T follicular helper cell (primary cell): ENCODE measurements at places on chromosomes 5 and 9.

GRCh38 chr9:22700171-22700570 lies 253.5 kb downstream of the DMRTA1 start:
- no peak for DNase-seq

GRCh38 chr9:124815601-124816000 lies 37.7 kb upstream of the WDR38 start:
- DNase-seq, result no peak

GRCh38 chr9:72695365-72695764 lies 174.0 kb downstream of the TMC1 start:
- DNase-seq, result no peak

GRCh38 chr9:110128664-110129329 lies 79.2 kb downstream of the C9orf152 start:
- DNase-seq, result no peak

DNA sequence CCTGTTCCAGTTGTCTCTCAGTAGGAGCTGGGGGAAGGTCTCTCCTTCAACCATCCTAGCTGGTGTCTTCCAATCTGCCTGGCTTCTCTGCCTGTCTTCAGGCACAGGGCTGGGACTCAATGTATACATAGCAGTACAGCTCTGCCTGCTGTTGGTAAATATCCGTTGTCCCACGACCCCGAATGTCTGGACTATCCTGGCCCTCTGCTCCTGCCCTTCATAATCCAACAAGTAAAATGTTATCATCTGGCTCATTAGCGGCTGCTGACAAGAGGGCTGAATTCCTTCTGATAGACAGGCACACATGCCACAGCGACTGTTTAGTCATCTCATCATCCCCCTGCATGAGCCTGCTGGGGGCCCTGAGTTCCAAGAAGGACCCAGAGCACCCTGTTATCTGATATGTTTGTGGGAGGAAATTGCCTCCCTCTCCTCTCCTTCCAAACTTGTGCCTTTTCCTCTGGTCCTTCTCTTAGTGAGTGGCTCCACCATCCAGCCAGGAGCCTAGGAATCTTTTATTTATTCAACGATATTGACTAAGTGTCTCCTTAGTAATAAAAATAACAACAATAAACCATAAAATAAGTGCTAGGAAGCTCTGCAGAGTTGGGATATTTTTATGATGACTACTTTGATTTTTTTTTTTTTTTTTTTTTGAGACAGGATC lies 29.5 kb upstream of the TGFBR1 start:
- no peak for DNase-seq

DNA sequence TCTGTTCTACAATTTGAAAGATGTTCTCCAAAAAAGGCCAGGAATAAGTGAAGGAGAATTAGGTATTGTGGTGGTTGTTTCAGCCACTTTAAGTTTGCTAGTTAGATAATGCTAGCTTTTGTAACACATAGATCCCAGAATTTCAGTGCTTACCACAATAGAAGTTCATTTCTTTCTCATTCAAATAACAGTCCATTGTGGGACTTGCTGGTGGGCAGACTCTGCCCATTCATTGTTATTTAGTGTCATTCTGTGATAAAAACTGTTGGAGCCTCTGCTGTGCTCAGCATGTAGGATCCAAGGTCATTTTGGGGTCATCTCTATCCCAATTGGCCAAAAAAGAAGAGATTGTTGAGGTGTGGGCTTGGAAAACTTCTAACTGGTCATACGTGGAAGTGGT lies 106.8 kb downstream of the CCDC192 start:
- DNase-seq, result no peak

GRCh38 chr9:7433508-7434292 lies 365.9 kb downstream of the DMAC1 start:
- DNase-seq, result no peak

- DNase-seq, result no peak
Observed at GRCh38 chr5:177605078-177605477, 5.1 kb downstream of the B4GALT7 start.

DNA sequence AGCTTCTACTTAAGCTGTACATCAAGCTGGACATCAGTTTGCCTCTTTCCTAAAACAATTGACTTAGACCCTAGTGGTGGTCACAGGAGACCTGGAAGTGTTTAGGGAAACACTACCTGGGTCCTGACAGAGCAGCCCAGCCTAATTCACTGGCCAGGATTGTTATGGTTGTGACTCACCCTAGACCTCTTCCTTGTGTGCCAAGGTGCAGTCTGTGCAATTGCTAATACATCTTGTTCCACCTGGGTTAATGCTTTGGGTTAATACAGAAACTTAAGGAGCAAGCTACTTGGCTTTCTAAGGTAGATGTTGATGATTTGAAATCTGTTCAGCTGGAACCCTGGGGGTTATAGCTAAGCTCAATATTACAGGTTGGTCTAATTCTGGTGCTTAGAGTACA lies 48.7 kb upstream of the SLC46A2 start:
- no peak for DNase-seq

- DNase-seq, result no peak
Observed at GRCh38 chr5:43432486-43433375, 20.5 kb upstream of the CCL28 start.

DNA sequence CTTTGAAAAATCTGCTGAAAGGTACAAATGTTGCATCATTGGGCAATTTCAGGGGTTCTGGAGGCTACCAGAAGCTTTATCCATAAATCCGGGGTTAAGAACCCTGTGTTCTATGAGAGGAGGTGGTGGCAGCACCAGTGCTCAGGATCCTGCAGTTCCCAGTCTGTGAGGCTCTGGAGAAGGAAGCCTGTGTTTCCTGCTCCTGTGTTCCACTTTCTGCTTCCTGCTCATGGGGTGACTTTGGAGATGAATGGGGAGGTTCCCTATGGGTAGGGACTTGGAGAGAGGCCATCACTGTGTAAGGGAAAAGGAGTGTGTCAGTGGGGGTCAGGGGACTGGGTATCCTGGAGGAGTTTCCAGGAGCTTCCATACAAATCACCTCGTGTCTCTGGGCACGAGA lies 2.3 kb downstream of the CDX1 start:
- DNase-seq, result no peak

DNA sequence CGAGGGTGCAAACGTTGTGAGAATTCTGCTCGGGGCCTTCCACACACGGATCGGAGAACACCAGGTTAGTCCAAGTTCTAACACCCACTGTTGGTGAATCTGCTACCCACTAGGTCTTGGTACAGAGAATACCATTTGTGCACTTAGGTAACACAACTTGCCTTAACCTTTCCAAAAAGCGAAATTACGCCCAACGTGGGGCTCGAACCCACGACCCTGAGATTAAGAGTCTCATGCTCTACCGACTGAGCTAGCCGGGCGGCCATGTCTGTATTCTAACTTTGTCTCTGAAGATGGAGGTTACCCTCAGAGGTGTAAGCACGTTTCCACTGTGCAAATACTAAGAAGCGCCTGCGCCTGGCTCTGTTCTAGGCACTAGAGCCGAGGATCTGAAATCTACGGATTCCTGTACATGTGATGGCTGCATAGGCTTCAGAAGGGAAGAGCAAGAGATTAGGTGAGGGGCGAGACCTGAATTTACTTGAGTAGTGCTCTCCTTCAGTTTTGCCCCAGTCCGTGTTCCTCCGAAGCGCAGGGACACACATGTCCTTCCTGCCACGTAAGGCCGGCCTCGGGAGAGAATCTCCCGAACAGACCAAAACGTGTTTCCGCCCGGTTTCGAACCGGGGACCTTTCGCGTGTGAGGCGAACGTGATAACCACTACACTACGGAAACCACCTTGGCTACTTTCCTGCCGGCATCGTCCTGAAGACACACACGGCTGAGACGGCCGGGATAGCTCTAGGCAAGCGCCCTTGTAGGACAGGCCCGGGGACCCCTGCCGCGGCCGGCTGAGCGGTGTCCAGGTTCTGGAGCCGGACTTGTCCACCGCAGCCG lies 1.1 kb upstream of the TRIM41 start:
- DNase-seq, result peak; percentile 94

- no peak for DNase-seq
Observed at GRCh38 chr9:76530458-76531110, 71.6 kb downstream of the GCNT1 start.

- DNase-seq, result no peak
Observed at GRCh38 chr5:121108725-121109124, 644.6 kb downstream of the PRR16 start.

DNA sequence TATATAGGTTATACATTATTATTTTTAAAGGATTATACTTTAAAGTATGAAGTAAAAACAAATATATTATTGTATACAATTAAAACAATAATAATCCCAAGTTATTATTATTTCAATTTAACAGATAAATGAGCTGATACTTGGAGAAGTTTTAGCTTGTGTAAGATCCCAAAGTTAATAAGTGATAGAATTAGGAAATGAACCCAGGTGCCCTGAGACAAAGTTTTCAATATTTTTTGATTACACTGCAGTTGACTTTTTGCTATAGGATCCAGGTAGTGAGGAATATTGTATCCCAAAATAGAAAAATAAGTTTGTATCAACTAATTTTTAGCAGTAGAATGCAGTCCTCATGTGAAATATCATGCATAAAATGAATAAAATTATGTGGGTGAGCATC lies 543.2 kb upstream of the ZNF608 start:
- no peak for DNase-seq

GRCh38 chr5:39224196-39224761 lies 4.9 kb upstream of the FYB1 start:
- no peak for DNase-seq

- DNase-seq, result no peak
Observed at GRCh38 chr5:59186623-59187022, 603.7 kb downstream of the RAB3C start.

- DNase-seq, result no peak
Observed at GRCh38 chr9:21961569-21961968, 32.6 kb downstream of the CDKN2A start.

- DNase-seq, result no peak
Observed at GRCh38 chr5:170846416-170846815, 15.4 kb upstream of the RANBP17 start.

DNA sequence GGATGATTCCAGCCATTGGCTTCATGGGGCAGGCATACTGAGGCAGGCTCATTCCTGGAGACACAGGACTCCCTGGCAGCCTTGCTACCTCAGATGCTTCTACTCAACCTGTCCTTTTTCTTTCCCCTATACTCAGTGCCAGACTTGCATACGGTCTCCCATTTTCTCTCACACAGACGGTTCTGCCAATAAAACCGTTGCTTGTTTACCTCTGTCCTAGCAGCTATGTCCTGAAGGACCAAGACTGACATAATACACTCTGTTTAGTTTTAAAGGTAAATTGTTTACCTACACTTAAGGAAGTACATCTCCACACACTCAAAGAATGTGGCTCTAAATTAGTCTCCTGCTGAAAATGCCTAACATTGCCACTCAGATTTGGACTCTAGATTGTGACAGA lies 151.0 kb upstream of the RFX3 start:
- no peak for DNase-seq

GRCh38 chr5:50445296-50445949 lies 4.3 kb upstream of the EMB start:
- DNase-seq, result no peak

- no peak for DNase-seq
Observed at GRCh38 chr5:159937580-159937979, 21.3 kb downstream of the ADRA1B start.

GRCh38 chr9:127154003-127154389 lies 31.6 kb upstream of the ANGPTL2 start:
- DNase-seq, result no peak

DNA sequence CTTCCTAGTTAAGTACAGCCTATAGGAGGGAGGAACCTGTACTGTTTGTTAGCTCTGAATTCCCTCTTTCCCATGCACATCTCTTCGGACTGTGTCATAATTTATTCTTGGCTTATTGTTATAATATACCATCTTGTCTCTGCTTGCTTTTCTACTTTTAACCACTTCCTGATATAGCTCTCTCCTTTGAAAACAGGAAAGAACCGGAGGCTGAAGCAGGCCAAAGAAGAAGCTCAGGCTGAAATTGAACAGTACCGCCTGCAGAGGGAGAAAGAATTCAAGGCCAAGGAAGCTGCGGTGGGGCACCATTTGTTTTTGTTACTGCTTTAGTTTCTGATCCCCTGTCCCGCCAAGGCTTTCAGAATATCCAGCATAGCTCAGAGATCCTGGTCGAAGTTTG lies 4.8 kb downstream of the ATP6V1G1 start:
- peak; percentile 51 for DNase-seq

DNA sequence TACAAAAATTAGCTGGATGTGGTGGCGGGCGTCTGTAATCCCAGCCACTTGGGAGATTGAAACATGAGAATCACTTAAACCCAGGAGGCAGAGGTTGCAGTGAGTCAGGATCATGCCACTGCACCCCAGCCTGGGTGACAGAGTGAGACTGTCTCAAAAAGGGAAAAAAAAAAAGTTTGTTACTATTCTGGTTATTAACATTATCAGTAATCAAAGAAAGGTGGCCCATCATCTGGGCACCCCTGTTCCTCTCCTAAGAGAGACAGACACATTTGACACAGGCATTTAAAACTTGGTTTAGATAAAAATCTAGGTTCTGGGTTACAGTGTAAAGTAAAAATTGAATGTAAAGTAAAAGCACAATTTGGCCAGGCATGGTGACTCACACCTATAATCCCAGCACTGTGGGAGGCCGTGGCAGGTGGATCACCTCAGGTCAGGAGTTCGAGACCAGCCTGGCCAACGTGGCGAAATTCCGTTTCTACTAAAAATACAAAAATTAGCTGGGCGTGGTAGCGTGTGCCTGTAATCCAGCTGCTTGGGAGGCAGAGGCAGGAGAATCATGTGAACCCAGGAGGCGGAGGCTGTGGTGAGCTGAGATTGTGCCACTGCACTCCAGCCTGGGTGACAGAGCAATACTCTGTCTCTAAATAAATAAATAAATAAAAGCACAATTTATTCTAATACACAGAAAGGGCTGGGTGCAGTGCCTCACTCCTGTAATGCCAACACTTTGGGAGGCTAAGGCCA lies 16.7 kb upstream of the PHYHD1 start:
- DNase-seq, result no peak

- no peak for DNase-seq
Observed at GRCh38 chr5:58543723-58544122, 39.2 kb upstream of the RAB3C start.

GRCh38 chr5:38426986-38427950 lies 129.2 kb downstream of the LIFR start:
- DNase-seq, result no peak

GRCh38 chr9:35814106-35814840 lies 569 bp downstream of the HINT2 start:
- DNase-seq, result no peak

DNA sequence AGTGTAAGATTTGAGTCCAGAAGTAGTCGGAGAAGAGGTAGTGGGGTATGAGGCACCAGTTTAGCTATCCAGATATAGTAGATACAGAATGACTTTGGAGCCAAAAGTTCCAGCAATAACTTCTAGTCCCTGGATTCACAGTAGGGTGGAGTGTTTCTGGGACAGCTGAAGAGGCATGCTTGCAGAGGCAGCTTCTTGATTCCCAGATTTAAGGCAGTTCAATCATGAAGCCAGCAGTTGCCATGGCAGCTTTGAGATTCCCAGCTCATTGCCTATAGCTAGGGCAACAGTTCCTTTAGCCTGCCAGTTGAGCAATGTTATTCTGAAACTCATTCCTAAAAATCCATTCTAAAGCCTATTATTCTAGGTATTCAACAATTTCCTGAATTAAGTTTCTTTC lies 79.2 kb downstream of the LIX1 start:
- DNase-seq, result no peak
